CD4-positive, alpha-beta memory T cell (primary cell): ENCODE measurements at places on chromosomes 1 and 21. TPM values are rescaled to one million over a fixed set of nuclear protein-coding genes. Genes with fewer than 3 reads are reported as not detected.

- no peaks in the 10 kb centered on the region for H3K36me3 ChIP-seq
- no peak overlapping the region for H3K4me3 ChIP-seq
- no peak for DNase-seq
- no peaks in the 10 kb centered on the region for H3K27me3 ChIP-seq
- H3K4me1 ChIP-seq, result peaks cover 16% of the 10 kb centered on the region
Observed at GRCh38 chr1:221442056-221442455, 299.8 kb downstream of the DUSP10 start.

- H3K27ac ChIP-seq, result no peak overlapping the region
- H3K36me3 ChIP-seq, result no peaks in the 10 kb centered on the region
- no peaks in the 10 kb centered on the region for H3K27me3 ChIP-seq
- H3K4me1 ChIP-seq, result no peaks in the 10 kb centered on the region
Observed at GRCh38 chr1:239898062-239898730, 193.5 kb upstream of the FMN2 start.

GRCh38 chr1:174123843-174124242, 35.5 kb upstream of the RABGAP1L start:
- no peaks in the 10 kb centered on the region for H3K27me3 ChIP-seq
- no peaks in the 10 kb centered on the region for H3K4me1 ChIP-seq

DNA sequence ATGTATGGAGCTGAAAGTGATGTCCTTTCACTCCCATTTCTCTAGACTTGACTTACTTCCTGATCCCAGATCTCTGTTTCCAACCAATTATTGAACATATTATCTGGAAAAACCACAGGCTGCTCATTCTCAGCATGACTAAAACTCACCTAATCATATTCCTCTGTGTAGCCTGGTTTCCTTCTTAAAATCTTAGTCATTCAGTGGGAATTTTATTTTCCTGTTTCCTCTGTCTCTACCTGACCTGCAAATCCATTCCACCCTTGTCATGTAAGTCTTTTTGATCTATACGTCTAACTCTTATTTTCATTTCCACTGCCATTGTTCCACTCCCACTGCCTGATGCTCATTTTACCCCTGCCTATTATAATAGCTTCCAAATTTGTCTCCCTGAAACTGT, 67.9 kb upstream of the APOBEC4 start:
- no peak for DNase-seq
- no peaks in the 10 kb centered on the region for H3K27me3 ChIP-seq
- no peak overlapping the region for H3K4me3 ChIP-seq
- no peak overlapping the region for H3K27ac ChIP-seq
- no peaks in the 10 kb centered on the region for H3K36me3 ChIP-seq

DNA sequence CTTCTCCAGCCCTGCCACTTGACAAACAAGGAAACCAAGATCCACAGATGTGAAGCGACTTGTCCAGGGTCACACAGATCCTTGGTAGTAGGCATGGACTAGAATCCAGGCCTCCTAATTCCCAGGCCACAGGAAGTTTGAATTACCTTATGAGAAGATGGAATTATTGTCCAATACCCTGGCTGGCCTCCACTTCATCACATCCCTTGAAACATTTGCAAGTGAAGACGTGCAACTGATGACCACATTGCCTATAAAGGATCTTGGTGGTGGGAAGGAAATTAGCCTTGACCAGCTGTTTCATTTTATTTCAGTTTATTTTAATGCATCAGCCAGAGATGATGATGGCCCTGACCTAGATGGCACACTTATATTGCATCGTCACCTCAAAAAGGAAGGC, 165.8 kb upstream of the CAMK1G start:
- H3K27me3 ChIP-seq, result no peaks in the 10 kb centered on the region
- no peaks in the 10 kb centered on the region for H3K4me1 ChIP-seq
- H3K27ac ChIP-seq, result no peak overlapping the region

- H3K27ac ChIP-seq, result no peak overlapping the region
- H3K4me3 ChIP-seq, result no peak overlapping the region
- DNase-seq, result no peak
- H3K27me3 ChIP-seq, result no peaks in the 10 kb centered on the region
- no peaks in the 10 kb centered on the region for H3K36me3 ChIP-seq
Observed at GRCh38 chr1:51960262-51960661, 30.2 kb downstream of the RAB3B start.

The GBP6 gene
- polyA plus RNA-seq, result 0.17 TPM
